H1 (cell line): ENCODE measurements at places on chromosomes 3 and 15. TPM values are rescaled to one million over a fixed set of nuclear protein-coding genes. Genes with fewer than 3 reads are reported as not detected.
A peak's percentile ranks its signal among the peaks of the same experiment; 100 is the strongest.

- H3K36me3 ChIP-seq = peaks cover 15% of the 10 kb centered on the region
- no peak for DNase-seq
- peak overlapping the region; percentile 77 for H3K4me3 ChIP-seq
- H3K4me1 ChIP-seq = no peaks in the 10 kb centered on the region
These were observed 1.9 kb downstream of the CNBP start for GRCh38 chr3:129181819-129182218.

- no peak overlapping the region for H3K27ac ChIP-seq
- H3K4me3 ChIP-seq = no peak overlapping the region
- no peaks in the 10 kb centered on the region for H3K4me1 ChIP-seq
- H3K27me3 ChIP-seq = no peaks in the 10 kb centered on the region
These were observed 474.8 kb upstream of the CNTN4 start for GRCh38 chr3:1623896-1624295.

DNA sequence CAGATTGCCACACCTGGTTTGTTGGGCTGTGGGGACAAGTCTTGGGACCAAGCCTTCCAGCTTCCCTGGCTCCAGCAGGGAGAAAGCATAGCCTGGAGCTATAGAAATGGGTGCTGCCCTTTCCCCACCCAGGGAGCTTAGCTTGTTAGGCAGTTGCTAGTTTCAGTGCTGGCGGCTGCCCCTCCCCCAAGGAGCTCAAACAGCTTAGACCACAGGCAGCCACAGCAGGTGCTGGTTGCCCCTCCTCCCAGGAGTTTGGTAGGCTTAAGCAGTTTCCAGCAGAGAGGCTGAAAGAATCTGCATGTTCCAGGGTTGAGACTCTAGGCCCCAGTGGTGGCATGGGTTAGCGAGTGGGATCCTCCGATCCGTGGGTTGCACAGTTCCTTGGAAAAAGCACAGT lies 889.7 kb downstream of the IGSF11 start:
- H3K36me3 ChIP-seq = no peaks in the 10 kb centered on the region
- no peak overlapping the region for H3K4me3 ChIP-seq

DNA sequence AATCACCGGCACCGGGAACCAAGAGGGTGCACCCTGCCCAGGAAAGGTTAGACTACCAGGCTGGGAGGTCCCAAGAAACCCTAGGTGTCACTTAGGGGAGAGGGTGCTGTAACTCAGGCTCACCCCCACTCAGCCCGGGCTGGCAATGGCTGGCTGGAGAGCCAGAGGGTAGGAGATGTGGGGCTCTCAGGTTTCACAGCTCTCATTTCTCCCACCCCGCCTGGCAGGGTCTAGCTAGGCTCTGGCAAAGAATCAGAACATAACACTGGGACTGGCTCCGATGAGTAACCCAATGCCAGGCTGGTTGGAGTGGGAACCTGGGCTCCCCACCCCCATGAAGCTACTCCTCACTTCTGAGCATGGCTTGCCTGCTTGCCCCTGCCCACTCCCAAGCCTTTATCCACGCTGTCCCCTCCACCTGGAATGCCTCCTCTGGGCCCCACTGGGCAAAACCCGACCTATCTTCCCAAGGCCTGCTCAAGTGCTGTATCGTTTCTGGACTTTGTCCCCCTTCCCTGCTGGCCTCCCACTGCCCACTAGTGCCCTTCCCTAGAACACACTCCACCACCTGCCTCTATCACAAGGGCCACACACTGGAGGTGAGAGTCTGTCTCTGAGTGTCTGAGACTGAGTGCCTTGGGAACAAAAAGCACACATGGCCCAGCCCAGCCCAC lies 2.0 kb downstream of the CIB2 start:
- H3K27me3 ChIP-seq = no peaks in the 10 kb centered on the region
- peaks cover 21% of the 10 kb centered on the region for H3K4me1 ChIP-seq
- H3K4me3 ChIP-seq = no peak overlapping the region
- H3K36me3 ChIP-seq = no peaks in the 10 kb centered on the region

- H3K27me3 ChIP-seq = no peaks in the 10 kb centered on the region
- no peak for DNase-seq
- no peak overlapping the region for H3K27ac ChIP-seq
- H3K4me1 ChIP-seq = no peaks in the 10 kb centered on the region
- H3K4me3 ChIP-seq = no peak overlapping the region
- H3K36me3 ChIP-seq = no peaks in the 10 kb centered on the region
These were observed 139.1 kb upstream of the MRPS22 start for GRCh38 chr3:139204728-139205127.

GRCh38 chr3:182739619-182740018 lies 53.7 kb upstream of the ATP11B start:
- H3K4me1 ChIP-seq = no peaks in the 10 kb centered on the region
- no peak overlapping the region for H3K27ac ChIP-seq
- no peak overlapping the region for H3K4me3 ChIP-seq
- DNase-seq = no peak

GRCh38 chr3:43559961-43560360 lies 61.9 kb downstream of the ANO10 start:
- peaks cover 4% of the 10 kb centered on the region for H3K36me3 ChIP-seq
- no peak overlapping the region for H3K4me3 ChIP-seq
- H3K27ac ChIP-seq = no peak overlapping the region
- H3K4me1 ChIP-seq = no peaks in the 10 kb centered on the region
- DNase-seq = no peak

- no peaks in the 10 kb centered on the region for H3K36me3 ChIP-seq
- H3K4me1 ChIP-seq = no peaks in the 10 kb centered on the region
- H3K4me3 ChIP-seq = no peak overlapping the region
- no peak overlapping the region for H3K27ac ChIP-seq
- H3K27me3 ChIP-seq = no peaks in the 10 kb centered on the region
These were observed 52.6 kb downstream of the CNTN3 start for GRCh38 chr3:74561881-74562280.

DNA sequence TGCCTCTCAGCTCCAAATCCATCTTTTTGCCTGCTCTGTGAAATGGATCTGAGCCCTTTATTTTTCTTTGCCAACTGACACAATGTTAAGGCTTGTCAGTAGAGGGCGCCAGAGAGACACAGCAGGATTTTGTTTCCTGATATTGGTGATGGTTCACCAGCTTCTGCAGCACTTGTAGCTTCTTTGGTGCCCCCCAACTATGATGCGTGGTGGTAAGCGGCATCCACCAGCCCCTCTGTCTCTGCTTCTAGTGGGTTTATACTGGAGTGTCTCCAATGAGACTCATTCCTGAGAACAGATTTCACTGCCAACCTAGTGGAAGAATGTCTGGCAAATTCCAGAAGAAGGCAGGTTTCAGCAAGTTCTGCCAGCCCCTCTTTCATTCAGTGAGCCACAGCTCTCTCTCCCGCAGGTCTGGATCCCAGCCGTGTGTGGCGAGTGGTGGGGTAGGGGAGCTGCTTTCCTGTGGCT lies 471.9 kb upstream of the FRG2C start:
- DNase-seq = no peak
- no peak overlapping the region for H3K27ac ChIP-seq
- no peak overlapping the region for H3K4me3 ChIP-seq
- no peaks in the 10 kb centered on the region for H3K4me1 ChIP-seq
- no peaks in the 10 kb centered on the region for H3K27me3 ChIP-seq

- no peaks in the 10 kb centered on the region for H3K4me1 ChIP-seq
- no peaks in the 10 kb centered on the region for H3K27me3 ChIP-seq
- no peak for DNase-seq
These were observed 513.3 kb upstream of the CFAP20DC start for GRCh38 chr3:59563072-59563605.

DNA sequence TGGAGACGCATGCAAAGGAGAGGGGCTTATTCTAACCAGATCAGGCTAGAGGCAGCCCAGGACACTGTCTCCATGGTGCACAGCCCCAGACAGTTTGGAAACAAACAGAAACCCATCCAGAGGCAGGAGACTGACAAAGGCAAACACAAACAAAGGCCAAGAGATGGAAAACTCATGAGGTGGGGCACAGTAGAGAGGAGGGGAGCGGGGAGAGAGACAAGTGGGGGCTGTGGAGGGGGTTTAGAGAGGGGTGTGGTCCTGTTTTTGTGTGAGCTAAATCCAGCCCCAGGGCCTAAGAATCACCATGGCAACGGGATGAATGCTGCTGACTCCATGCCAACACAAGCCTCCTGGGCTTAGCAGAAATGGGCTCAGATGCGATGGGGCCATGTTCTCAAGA lies 32.3 kb downstream of the PARP16 start:
- no peaks in the 10 kb centered on the region for H3K36me3 ChIP-seq
- no peak for DNase-seq
- H3K27ac ChIP-seq = peak overlapping the region; percentile 54; the same call in 1 of the 2 replicates
- H3K27me3 ChIP-seq = no peaks in the 10 kb centered on the region
- no peak overlapping the region for H3K4me3 ChIP-seq
- no peaks in the 10 kb centered on the region for H3K4me1 ChIP-seq

- H3K4me3 ChIP-seq = no peak overlapping the region
- no peaks in the 10 kb centered on the region for H3K27me3 ChIP-seq
- H3K27ac ChIP-seq = no peak overlapping the region
These were observed 88.9 kb downstream of the SUCNR1 start for GRCh38 chr3:151962352-151962751.

DNA sequence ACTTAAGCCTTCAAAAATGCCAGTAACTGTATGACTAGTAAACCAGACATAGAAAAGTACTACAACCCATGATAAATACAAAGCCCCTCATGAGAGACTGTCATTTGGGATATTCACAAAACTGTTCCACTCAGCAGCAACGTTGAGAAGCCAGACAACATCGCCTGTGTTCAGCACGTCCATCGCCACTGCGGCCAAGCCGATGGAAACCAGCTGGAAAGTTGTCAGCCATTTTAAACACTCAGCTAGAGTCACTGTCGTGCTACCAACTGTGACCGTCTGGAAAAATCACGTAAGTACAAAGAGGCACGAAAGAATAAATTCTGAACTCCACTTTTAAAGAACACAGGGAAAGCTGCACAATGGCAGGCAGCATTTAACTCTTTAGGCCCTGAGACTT lies 340.7 kb upstream of the WNT5A start:
- peaks cover 5% of the 10 kb centered on the region; the same call in 1 of the 2 replicates for H3K4me1 ChIP-seq
- H3K27me3 ChIP-seq = no peaks in the 10 kb centered on the region
- H3K27ac ChIP-seq = no peak overlapping the region
- H3K4me3 ChIP-seq = no peak overlapping the region

GRCh38 chr15:38849046-38849445 lies 284.4 kb upstream of the RASGRP1 start:
- H3K27ac ChIP-seq = no peak overlapping the region
- DNase-seq = no peak
- H3K36me3 ChIP-seq = no peaks in the 10 kb centered on the region
- H3K4me3 ChIP-seq = no peak overlapping the region

OGG1 gene
- 46.8 and 58.1 TPM in 2 replicates for polyA plus RNA-seq

SCN11A gene
- polyA plus RNA-seq = 0.16 and 0.21 TPM in 2 replicates

NMNAT3 gene
- polyA plus RNA-seq = 4.2 and 6.3 TPM in 2 replicates

TMEM108 gene
- polyA plus RNA-seq = 16.2 and 30.2 TPM in 2 replicates

CD200R1L gene
- polyA plus RNA-seq = not detected in 2 replicates

EBLN2 gene
- polyA plus RNA-seq = 1.6 and 1.9 TPM in 2 replicates

CORO2B gene
- 6.1 and 6.7 TPM in 2 replicates for polyA plus RNA-seq

CHAC1 gene
- polyA plus RNA-seq = 159 and 215 TPM in 2 replicates

LXN gene
- polyA plus RNA-seq = 2.7 and 3.2 TPM in 2 replicates

GP9 gene
- polyA plus RNA-seq = not detected in 2 replicates
